ENCODE measurements at places on chromosomes 13 and 19.

DNA sequence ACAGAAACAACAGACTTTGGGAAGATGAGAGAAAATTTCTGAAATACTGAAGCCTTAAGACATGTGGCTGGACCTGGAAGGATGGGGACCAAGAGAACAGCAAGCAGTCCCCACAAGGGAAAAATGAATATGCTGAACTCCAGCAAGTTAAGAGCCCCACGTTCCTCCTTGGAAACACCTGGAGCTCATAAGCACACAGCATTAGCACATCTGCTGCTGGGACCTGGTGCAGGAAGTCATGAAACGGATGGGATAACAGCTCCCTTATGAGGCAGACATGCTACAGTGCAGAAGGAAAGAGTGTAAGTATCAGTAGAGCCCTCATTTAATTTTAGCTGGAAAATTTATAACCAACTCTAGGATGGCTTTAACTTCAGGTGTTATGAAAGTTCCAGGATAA is 67.3 kb downstream of the SLC15A1 start:
- no peak for DNase-seq

- DNase-seq = peak; percentile 81
These were observed 1.5 kb downstream of the PLEKHF1 start for GRCh38 chr19:29666578-29667386.

GRCh38 chr13:37212826-37213225 is 107.4 kb upstream of the CSNK1A1L start:
- no peak for DNase-seq

GRCh38 chr19:14890643-14891379 is 4.9 kb upstream of the OR7A17 start:
- DNase-seq = no peak

DNA sequence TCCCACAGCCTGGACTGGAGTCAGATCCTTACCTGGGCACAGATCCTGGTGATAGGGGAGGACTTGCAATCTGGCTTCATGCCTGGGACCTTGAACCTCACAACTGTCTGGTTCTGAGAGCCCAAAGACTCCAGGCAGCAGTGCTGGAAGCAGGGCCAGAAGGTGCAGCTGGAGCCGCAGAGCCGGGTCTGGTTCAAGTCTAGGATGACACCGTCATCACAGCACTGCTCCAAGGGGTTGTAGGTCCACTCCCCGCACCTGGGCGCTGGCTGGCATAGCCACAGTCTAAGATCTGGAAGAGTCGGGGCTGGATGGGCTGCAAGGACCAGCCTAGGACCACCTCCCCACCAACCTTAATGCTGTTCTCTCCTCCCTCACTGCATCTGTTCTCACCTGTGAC is 677 bp downstream of the IGFL4 start:
- DNase-seq = no peak

- DNase-seq = no peak
These were observed 32.2 kb downstream of the EXOC3L2 start for GRCh38 chr19:45213031-45213430.

GRCh38 chr19:32318884-32319520 is 26.4 kb upstream of the ZNF507 start:
- DNase-seq = peak; percentile 75

DNA sequence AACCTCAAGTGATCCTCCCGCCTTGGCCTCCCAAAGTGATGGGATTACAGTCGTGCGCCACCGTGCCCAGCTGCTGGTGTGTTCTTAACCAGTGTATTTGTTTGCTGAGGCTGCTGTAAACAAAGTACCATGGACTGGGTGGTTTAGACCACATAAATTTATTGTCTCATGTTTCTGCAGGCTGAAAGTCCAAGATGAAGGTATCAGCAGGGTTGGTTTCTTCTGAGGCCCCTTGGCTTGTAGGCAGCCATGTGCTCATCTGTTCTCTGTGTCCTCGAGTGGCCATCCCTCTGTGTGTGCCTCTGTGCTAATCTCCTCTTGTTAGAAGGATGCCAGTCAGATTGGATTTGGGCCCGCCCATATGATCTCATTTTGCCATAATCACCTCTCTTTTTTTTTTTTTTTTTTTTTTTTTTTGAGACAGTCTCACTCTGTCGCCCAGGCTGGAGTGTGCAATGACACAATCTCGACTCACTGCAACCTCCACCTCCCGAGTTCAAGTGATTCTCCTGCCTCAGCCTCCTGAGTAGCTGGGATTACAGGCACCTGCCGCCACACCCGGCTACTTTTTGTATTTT is 31.8 kb downstream of the PEX11G start:
- no peak for DNase-seq

DNA sequence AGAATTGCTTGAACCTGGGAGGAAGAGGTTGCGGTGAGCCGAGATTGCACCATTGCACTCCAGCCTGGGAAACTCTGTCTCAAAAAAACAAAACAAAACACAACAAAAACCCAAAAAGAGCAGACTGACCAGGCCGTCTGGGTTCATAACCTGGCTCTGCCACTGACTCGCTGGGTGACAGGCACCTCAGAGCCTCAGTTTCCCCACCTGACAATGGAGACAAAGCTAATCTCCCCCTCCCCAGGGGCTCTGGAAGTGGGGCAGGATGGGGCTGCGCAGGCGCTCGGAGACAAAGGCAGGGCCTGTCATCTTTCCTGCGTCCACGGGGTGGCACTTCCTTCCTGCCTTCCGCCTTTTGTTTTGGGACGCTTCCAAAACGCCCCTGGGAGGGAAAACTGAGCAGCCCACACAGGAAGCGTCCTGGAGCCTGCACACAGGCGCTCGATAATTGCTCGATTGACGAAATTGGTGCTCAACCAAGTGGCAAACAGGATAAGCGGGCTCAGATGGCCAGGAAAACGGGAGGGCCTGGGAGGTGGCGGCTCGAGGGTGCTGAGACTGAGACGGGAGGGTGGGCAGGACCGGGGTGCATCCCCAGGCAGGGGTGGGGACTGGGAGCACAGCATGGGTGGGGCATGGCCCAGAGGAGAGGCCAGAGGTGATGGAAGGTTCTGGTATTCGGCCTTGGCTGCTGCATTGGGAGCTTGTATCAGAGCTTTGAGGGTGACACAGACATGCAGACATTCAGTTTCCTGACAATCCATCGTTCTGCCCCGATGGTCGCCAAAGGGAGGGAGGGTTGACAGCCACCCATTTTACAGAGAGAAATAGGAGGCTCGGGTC is 17.8 kb downstream of the SPC24 start:
- peak; percentile 92 for DNase-seq

- no peak for DNase-seq
These were observed 58.8 kb upstream of the C1QTNF9B start for GRCh38 chr13:23956106-23956505.

DNA sequence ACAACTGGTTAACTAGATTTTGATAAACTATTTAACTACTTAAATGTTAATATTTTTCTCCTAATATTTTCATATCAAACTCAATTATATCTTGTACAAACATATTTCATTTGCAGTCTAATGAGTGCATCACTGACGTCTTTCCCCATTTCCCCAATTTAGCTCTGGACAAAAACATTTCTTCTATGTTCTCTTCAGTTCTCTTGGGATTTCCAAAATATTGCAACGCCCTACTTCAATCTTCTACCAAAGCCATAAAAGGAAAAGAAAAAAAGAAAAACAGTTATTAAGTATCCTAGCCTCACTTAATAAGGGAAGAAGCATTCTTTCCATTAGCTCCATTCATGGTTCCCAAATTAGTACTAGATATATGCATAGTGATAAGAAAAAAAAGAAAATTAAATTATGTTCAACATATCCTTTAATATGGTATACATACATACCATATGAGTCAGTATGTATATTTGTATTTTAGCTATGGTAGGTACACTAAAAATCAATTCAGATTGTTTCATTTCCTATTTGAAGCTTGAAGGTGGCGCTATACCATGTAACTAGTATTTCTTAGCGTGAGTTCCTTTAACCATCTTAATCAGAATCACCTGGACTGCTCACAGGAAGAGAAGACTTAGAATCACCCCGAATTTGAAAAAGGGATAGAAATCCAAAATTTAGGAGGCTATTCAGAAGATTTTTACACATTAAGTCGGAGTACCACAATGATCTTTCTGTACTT is 9.9 kb downstream of the FBXL3 start:
- DNase-seq = no peak

DNA sequence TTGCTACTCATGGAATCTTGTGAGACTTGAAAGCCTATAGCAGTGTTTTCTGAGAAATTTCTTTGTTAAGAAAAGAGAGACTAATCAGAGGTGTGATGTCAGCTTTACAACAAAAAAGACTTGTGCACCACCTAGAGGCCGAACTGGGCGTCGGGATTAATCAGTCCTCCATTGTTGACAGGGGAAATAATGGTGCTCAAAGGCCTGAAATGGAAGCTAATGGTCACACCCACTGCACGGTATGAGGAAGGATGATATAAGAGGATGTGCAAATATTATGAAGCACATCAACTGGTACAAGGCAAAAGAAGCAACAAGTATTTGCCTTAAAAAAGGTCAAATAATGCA is 480.2 kb upstream of the MIR17HG start:
- DNase-seq = peak; percentile 83

- no peak for DNase-seq
These were observed 88.4 kb downstream of the FOXO1 start for GRCh38 chr13:40578055-40578454.

- no peak for DNase-seq
These were observed 36.6 kb downstream of the CEBPG start for GRCh38 chr19:33409906-33410685.

- DNase-seq = no peak
These were observed 8.9 kb downstream of the FPR1 start for GRCh38 chr19:51742789-51743188.

DNA sequence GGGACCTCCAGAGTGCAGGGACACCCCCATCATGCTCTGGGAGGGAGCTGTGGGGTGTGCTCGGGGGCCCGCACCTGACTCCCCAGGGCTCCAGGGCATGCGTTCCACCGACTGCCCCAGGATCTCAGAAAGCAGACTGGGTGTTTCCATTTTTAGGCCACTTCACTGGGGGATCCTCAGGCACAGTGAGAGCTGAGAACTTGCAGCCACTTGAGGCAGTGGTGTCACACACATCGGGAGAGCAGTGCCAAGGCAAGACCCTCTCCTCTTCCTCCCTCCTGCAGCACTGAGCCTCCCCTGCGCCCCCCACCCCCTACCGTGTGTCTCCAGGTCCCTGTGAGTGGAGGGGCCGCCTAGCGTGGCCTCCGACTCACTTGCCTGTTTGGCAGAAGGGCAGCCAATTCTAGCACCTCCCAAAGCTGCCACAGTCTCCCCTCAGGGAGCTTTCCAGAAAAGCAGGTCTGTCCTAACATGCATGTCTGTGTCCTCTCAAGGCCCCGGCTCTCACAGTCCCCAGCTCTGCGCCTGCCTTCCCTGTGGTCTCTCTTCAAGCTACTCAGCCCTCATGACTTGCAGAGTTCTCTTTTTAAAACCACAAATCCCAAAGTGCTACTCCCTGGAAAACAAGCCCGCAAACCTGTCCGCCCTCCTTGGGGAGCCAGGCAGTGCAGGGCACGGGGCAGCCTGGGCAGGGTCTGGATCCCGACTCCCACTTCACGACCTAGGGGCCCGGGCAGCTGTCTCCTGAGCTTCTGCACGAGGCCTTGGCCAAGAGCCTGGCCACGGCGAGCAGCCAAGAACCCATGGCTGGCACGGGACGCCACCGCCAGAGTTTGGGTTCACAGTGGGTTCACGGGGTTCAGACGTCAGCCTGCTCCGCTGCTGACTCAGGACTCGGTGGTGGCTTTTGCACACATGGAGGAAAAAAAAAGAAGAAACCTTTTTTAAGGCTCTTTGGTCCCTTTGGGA is 94.1 kb downstream of the STK24 start:
- DNase-seq = peak; percentile 72

DNA sequence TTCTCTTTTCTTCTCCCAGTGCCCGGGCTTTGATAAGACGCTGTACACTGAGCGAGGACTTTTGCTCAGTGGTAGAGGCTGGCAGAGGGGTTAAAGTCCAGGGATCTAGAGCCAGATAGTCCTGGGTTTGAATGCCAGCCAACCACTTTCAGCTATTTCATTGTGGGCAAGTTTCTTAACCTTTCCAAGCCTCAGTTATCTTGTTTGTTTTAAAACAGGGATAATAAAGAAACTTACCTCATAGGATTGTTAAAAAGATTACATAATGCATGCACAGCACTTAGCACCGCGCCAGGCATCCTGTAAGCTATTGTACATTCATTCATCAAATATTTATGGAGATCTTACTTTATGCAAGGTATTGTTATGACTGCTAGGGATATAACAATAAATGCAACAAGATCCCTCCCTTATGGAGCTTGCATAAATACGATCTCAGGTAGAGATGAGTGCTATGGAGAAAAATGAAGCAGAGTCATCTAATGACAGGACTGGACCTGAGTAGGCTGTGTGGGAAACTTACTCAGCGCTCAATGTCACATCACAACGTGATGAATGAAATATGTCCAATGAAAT is 70.8 kb downstream of the LNX2 start:
- DNase-seq = no peak

DNA sequence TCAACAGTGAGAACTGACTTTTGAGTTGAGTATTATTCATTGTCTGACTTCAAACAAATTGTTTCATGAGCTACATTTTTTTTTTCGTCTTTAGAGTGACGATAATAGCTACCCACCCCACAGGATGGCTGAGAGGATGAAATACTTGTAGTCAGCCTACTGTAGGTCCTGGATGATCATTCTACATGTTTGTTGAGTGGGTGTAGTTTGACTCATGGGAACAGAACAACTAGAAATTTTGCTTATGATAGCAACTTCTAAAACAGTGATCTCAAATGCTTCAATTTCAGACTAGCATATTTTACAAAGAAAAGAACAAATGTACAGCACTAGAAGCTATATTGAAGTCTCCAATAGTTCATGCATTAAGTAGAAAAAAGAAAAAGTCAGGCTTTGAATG is 651.8 kb downstream of the PCDH9 start:
- DNase-seq = no peak

DNA sequence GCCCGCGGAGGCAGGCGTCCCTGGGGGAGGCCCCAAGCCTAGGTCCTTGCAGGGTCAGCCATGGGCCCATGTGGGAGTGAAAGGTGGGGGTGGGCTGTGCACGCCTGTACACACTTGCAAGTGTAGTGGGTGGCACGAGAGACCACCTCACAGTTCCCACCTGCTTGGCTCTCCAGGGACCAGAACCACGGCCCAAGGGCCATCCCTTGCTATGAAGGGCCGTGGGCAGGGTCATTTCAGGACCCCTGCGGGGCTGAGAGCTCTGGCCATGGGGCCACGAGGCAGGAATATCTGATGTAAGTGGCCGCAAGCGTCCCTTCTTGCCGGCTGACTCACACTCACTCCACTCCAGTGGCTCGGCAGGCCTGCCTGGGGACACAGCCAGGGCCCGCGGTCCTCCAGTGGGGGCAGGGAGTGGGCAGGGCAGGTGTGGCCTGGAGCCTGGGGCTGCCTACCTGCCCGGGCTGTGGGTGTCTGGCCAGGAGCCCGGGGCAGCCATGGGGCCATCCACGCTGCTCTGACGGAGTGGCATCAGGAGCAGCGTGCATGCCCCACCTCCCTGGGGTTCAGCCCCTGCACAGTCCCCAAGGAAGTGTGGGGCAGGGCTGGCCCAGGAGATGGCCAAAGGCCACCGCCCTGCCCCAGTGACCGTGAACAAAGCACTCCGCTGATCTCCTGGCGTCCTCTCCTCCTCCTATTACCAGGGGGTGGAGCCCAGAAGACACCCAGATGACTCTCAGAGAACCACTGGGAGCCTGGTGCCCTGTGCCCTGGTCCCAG is 8.6 kb upstream of the MKNK2 start:
- DNase-seq = peak; percentile 52

- peak; percentile 91 for DNase-seq
These were observed 401 bp upstream of the ZNF765 start for GRCh38 chr19:53394522-53394973.

All from ELF-1 (cell line).